ENCODE measurements at places on chromosomes 7 and 10.

GRCh38 chr7:30434140-30434799 is 44.3 kb downstream of the NOD1 start:
- no peak for DNase-seq

DNA sequence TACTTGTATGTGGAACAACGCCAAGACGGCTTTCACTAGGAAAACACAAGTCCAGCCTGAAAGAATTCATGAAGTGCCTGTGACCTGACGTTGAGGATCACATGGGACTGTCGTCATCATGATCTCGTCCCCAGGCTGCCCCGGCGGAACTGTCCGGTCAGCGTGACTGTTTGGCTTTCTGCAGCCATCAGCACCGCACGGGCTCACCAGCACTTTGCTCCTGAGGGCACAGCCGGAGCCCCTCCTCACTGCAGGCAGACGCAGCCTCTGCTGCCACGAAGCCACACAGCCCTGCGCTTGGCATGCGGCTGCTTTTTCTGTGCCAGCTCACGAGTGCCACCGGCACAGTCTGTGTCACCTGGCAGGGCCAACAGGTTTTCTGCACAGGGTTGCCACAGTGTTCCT is 9.4 kb upstream of the GET4 start:
- DNase-seq, result peak; percentile 72

GRCh38 chr7:214410-215212 is 22.2 kb downstream of the FAM20C start:
- no peak for DNase-seq

DNA sequence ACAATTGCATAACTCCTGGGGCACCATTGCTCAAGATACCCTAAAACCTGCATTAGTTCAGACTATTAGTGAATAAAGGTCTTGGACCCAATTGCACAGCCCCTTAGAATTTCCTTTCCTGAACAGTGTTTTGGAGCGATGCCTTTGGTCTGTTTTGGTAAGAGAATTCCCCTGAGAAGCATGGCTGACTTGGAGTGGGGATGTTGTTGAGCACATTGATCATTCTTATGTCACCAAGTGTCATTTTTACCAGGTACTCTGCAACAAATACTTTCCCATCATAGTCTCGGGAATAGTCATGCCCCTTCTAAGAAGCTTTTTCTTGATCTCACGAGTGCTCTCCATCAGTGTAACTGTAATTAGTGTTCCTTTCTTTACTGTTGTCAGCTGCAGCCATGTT is 229.7 kb downstream of the GFRA1 start:
- DNase-seq, result no peak

GRCh38 chr7:115005953-115006352 is 84.1 kb downstream of the MDFIC start:
- no peak for DNase-seq
